Dorsolateral prefrontal cortex (tissue), 122 donors: ENCODE measurements at places on chromosomes 3 and 15.
A peak's percentile ranks its signal among the peaks of the same experiment; 100 is the strongest.

GRCh38 chr3:141271279-141272030 is 39.8 kb downstream of the PXYLP1 start:
- DNase-seq = no peak

- no peak for DNase-seq
Measured at GRCh38 chr3:143482106-143483088, 362.8 kb downstream of the CHST2 start.

DNA sequence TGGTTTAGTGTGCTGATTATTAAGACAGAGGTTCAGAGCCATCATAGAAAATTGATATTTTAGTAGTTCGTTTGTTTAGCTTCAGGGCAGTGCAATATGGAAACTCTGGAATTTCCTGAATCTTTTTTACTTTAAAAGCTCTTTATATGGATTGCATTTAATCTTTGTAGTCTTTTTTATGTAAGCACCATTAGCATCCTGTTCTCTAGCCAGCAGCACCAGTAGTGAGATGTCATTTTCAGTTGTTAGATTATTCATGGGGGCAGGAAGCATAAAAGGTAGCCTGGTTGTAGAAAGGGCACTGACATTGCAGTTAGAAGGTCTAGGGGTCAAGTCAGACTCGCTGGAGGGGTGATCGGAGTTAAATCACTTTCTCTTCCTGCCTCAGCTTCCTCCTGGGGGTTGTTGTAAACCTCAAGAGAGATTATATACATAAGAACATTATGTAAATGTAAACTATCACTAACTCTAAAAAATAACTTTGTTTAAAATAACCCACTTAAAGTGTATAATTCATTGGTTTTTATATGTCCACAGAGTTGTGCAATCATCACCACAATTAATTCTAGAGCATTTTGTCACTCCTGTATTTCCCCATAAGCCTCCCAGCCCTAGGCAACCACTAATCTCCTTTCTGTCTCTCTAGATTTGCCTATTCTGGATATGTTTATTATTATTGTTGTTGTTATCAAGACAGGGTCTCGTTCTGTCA is 31.4 kb upstream of the ITPKA start:
- no peak for DNase-seq

- no peak for DNase-seq
Measured at GRCh38 chr3:18080198-18080689, 337.8 kb upstream of the TBC1D5 start.

- no peak for DNase-seq
Measured at GRCh38 chr3:183114384-183115178, 15.3 kb upstream of the MCCC1 start.

DNA sequence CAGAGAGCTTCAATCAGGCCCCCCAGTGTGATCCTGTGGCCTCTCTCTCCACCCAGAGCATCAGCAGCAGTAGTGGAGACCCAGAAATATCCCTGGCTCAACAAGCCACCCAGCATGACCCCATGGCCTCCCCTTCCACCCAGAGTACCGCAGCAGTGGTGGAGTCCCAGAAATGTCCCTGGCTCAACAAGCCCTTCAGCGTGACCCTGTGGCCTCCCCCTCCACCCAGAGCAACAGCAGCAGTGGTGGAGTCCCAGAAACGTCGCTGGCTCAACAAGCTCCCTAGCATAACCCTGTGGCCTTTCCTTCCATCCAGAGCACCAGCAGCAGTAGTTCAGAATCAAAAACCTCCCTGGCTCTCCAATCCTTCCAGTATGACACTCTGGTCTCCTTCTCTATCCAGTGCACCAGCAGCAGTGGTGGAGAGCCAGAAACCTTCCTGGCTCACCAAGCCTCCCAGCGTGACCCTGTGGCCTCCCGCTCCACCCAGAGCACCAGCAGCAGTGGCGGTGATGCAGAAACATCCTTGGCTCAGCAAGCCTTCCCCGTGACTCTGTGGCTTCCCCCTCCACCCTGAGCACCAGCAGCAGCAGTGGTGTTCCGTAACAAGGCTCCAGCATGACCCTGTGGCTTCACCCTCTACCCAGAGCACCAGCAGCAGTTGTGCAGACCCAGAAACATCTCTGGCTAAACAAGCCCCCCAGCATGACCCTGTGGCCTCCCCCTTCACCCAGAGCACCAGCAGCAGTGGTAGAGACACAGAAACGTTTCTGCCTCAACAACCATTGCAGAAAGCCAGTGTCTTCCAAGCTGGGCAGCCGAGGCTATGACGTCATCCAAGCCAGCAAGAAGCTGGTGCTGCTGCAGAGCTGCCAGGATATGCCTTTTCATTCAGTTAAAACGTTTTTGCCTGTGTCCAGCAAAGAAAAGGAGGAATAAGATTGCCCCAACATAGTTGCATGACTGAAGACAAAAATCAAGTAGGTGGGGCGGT is 61.3 kb upstream of the TAMM41 start:
- DNase-seq = no peak

- DNase-seq = no peak
Measured at GRCh38 chr15:71366926-71367325, 251.7 kb downstream of the THSD4 start.

GRCh38 chr3:72960812-72961518 is 35.6 kb upstream of the PPP4R2 start:
- DNase-seq = no peak

GRCh38 chr3:36695113-36695768 is 69.1 kb downstream of the DCLK3 start:
- no peak for DNase-seq

GRCh38 chr3:123414973-123415775 is 33.7 kb downstream of the ADCY5 start:
- no peak for DNase-seq

DNA sequence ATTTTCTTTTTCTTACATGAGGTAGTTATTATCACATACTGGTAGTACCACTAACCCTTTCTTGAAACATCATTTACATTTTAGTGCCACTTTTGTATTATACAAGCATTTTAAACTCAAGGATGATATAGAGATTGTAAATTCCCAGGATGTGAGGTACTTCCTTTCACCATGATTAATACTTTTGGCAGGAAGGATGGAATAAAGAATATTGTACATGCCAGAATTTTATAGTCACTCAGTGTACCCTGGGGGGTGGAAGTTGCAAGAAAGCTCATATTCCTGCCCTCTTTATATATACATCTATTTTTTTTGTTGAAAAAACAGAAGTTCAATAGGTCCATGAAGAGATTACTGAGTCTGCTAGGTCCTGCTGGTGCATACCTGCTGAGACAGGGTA is 141.0 kb upstream of the PLSCR5 start:
- no peak for DNase-seq

DNA sequence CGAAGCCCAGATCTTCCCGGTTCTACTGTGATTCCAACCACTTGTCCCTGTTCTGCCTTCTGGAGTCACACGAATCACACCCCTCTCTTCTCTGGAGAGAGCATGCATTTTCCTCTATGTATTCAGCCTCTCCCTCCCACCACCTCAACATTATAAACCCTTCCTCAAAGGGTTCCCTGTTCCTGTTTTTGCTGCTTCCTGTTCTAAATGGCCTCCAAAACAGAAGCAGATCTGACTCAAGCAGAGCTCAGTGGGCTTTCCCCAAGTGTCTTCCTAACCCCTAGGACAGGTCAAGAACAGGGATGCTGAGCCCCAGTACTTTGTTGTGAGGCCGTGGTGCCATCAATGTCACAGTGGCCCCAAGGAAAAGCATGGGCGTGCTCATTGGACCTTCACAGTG is 75.7 kb upstream of the ARNT2 start:
- DNase-seq = no peak

DNA sequence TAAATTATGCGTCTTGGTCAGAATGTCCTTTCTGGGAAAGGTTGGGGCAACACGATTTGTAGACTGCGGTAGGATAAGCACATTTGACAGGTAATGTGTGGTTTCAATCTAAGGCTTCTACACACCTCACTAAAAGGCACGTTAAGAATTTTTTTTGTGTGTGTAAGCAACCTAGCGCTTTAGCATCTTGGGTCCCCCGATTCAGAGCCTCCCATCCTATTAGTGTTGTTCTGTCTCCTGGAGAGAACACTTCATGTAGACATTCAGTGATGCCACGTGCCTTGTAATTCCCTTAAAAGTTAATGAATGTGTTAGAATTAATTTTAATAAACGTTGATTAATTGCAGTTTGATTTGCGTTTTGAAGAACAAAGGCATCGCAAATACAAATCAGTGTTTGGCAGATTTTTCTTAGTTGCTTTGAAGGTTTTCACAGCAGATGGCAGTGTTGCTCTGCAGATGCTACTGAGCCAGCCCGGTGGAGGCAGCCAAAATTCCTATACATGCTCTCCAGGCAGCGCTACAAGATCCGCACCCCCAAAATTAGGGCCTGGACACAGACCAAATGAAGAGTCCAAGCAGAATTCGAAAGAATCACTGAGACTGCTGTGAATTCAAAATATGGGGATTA is 63.5 kb downstream of the OTOL1 start:
- DNase-seq = peak; percentile 57

GRCh38 chr3:135868801-135869200 is 96.7 kb upstream of the PPP2R3A start:
- DNase-seq = no peak

- no peak for DNase-seq
Measured at GRCh38 chr3:14837878-14838258, 19.1 kb downstream of the FGD5 start.

DNA sequence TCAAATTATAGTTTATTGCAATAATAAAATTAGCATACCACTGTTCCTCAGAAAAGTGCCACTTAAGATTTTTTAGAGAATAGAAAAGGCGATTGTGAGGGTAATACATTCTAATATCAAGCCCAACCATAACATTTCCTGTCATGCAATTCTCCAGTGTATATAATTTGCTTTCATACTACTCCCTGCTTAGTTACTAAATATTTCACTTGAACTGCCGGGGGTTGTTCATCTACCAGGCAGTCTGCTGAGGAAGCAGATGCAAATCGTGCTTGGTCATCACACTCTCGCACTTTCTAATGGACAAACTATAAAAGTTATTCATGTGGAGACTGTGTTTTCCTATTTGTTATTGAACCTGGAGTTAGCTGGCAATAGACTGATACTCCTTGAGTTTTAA is 645.6 kb upstream of the CBLB start:
- DNase-seq = no peak

GRCh38 chr15:22955544-22956119 is 24.5 kb downstream of the CYFIP1 start:
- no peak for DNase-seq

DNA sequence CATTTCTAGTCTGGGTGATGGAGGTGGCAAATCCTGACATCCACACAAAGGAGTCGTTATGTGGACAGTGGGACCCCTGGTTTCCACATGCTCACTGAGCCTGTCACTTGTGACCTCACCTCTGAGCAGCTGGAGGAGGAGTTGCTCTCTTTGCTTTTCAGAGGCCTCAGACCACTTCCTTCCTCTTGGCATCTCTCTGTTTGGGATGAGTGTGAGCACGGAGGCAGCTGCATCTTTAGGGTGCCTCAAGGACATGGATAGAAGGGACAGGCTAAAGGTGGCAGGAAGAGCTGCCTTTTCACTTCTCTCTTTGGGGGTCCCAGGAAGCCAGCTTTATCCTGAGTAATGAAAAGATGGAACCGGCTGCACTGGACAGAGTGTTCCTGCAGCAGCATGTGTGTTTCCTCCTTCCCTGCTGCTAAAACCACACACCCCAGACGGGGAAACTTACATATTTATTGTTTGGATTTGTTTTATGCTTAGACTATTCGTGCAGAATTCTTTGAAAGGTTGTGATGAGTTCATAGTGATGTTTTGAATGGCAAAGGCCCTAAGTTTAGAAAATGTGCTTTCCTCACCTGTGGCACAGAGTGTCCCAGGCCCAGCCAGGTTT is 31.8 kb downstream of the GPR171 start:
- no peak for DNase-seq

DNA sequence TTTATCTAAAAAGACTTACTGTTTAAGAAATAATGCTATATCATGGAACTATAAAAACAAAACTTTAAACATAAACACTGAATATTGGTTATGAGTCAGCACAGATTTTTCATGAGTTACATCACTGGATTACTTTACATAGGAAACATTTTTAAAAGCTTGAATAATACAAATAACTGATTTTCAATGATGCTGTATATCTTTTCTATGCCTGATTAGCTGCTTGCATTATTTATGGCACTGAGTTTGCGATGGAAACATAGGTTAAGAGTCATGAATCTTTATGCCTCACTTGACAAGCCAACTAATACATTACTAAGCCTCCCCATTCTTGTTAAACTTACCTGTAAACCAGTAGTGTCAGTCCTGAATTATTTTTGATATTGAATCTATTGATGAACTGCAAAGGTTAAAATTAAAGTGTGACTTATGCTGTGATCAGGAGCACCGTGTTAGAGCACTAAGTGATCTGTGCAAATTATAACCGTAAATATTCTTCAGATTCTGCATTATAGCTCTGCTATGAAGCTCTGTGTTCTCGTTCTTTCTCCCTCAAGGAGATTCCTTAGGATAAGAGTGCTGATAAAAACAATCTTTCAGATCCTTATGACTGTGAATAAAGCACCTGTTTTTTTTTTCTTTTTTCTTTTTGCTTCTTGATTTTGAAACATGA is 437.3 kb upstream of the BCHE start:
- DNase-seq = no peak

- no peak for DNase-seq
Measured at GRCh38 chr3:63130625-63131024, 147.5 kb upstream of the SYNPR start.

GRCh38 chr3:73745526-73746191 is 120.9 kb upstream of the PDZRN3 start:
- DNase-seq = no peak

GRCh38 chr3:6260551-6261191 is 600.2 kb upstream of the GRM7 start:
- no peak for DNase-seq

GRCh38 chr3:177061369-177061768 is 135.9 kb downstream of the TBL1XR1 start:
- DNase-seq = no peak

DNA sequence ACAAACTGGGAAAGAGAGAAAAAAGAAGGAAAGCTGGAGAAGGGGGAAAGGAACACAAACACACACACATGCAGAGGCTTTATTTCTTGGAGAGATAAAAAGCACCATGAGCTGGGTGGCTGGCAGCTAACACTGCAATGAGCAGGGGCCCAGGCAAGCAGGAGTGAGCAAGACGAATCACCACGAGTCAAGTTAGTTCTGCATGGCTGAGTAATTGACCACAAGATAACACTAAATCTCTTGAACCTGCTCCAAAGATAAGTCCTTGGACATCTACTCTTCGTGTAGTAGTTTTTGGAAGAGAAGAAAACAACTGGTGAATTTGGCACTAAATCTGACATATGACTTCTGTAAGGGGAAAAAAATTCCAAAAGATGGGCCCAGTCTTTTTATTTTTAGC is 100.9 kb downstream of the MYO5A start:
- no peak for DNase-seq

- no peak for DNase-seq
Measured at GRCh38 chr3:177982034-177982433, 554.2 kb upstream of the KCNMB2 start.

GRCh38 chr3:82556113-82556512 is 794.7 kb upstream of the GBE1 start:
- DNase-seq = no peak

GRCh38 chr15:30929982-30930381 is 26.3 kb downstream of the FAN1 start:
- DNase-seq = no peak

DNA sequence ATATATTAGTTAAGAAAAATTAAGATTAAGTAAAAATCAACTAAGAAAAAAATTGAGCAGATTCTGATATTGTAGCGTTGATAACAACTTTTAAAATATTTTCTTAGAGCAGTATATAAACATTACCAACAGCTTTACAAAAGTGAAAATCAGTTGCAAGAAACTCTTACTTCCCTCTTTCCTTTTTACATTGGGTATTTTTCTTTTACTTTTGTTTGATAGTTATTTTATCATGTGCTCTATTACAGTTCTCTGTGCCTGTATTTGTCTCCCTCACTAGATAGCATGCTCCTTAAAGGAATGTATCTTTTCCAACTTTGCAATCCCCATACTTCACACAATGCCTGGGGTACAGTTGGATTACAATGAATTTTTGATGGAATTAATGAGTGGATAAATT is 87.5 kb upstream of the P3H2 start:
- DNase-seq = no peak
